Activated T-cell treated with anti-CD3 and anti-CD28 coated beads for 48 hours (primary cell): ENCODE measurements at places on chromosomes 11 and 22.

GRCh38 chr22:34430386-34430785 is 510.1 kb upstream of the LARGE1 start:
- no peak for DNase-seq

DNA sequence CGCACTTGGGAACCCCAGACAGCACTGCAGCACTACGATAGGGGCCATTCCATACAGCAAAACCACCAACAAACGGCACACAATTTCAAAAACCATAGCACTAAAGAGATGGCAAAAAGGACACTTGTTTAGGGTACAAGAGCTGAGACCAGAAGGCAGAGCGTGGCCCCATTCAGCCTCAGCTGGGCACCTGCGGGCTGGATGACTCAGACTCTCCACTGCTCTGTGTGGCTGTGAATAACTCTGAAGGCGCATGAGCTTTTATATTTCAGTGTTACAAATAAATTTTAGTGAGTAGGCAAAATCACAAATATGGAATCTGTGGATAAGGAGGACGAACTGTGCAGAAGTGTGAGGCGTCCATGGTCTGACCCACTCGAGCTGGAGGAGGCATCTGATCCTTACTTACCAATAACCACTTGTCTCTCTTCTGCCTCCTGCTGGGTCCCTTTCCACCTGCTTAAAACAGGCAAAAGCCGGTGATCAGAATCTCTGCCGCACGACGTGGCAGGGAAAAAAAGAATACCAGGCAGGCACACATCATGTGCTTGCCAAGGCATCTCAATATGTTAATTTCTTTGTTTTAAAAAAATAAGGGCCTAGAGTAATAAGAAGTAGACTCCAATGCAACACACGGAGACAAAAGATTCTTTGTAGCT is 325.7 kb downstream of the SHANK2 start:
- DNase-seq: no peak

DNA sequence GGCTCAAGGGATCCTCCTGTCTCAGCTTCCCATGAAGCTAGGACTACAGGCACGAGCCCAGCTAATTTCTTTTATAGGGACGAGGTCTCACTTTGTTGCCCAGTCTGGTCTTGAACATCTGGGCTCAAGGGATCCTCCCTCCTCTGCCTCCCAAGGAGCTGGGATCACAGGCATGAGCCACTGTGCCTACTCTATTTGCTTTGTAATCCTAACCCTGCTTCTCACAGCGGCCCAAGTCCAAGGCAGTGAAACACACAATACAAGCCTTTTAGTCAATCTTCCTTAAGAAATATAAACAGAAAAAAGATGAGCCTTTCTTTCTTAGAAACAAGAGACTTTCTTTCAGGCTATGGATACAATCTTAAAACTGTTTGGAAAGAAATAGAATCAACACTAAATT is 115.2 kb upstream of the SORL1-AS1 start:
- DNase-seq: no peak

DNA sequence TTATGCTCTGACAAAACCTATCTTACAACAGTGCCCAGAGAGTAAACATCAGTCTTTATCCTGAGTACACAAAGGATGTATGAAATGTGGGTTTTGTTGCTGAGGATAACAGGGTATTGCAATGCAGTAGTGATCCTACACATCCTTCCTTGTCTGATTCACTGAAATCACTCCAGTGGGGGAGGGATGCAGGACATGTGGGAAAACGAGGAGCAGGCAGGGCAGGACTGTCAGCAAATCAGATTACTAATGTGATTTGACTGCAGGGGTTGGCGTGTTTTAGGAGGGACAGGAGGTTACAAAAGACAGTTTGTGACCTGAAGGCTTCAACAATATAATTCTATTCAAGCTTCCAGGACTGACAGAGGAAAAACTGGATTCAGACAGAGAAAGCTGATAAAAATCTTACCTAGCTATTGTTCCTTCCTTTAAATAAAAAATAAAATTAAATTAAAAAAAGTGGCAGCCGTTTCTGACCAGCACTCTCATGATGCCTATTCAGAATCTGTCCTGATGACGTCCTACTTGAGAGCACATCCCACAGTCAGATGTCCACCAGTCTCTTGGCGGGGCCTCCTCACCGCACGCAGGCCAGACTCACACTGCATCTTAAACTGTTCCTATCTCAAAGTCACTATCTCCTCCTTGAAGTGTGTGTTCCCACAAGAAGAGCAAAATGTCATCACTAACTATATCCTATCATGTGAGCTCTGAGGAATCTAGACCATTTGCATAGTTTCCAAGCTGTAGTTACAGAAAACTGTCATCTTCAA is 50.6 kb upstream of the MN1 start:
- DNase-seq: no peak

DNA sequence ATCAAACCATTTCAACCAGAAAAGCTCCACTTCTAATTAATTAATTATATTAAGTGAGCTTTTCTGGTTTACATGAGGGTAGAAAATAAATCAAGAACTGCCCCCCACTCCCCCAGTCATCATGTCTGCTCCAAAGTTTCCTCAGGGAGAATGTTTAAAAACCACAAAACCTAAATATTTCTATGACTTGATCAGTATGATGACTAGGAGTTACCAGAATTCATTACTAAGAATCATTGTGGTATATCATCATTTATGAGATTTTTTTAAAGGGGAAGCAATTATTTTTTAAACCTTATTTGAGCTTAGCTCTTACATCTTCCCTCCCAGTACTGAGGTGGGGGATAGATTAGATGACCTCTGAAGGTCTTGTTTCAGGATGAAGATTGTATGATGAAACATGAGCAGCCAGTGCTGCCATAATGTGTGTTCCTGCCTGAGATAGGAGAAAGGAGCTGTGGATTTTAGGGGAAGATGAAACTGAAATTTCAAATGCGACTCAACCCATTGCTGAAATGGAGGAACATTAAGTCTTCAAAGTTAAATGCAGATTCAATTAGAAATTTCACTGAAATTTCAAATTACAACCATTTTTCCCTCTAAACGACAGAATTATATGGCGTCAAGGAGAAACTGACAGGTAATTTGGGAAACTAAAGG is 401.3 kb upstream of the CADM1 start:
- no peak for DNase-seq

DNA sequence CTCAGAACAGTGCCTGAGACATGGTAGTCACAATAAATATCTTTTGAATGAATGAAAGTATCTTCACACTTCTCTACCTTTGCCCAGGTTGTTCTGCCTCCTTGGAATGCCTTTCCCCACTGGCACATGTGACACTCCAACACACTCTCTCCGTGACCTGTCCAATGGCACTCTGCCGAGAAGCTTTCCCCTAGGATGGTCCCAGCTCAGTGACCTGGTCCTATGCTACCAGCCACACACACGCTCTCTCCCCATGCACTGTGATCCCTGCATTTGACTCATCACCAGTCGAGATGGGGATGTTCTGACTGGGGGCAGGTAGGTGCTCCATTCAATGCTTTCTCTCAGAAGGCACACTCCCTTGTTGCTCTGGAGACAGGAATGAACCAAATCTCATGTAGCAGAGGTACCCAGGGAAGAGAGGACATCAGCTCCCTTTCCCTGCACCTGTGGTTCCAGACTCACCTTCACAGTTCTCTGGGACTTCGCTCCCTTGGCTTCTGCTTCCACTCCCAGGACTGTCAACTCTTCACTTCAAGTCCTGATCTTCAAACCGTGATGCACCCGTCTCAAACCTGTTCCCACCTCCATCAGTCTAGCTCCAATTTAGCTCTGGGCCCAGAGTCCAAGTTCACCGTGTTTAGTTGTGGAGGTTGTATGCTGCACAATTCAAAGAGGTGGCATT is 30.7 kb upstream of the LMO1 start:
- DNase-seq: no peak

DNA sequence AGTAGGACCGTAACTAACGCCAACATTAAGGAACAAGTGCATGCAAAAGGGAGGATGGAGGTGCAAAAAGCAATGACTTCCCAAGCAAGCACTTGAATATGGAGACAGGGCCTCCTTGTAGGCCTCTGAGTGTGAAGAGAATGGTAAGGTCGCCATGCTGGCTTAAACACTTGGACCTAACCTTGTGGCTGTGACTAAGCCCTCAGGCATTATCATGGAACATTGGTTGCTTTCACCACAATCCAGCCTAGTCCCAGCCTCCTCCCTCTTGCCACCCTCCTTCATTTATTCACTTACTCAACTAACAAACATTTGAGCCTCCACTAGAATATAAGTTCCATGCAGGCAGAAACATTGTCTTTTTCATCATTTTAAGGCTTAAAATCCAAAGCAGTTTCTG is 11.9 kb upstream of the SYTL2 start:
- no peak for DNase-seq

GRCh38 chr22:43587574-43587973 is 175.8 kb downstream of the MPPED1 start:
- no peak for DNase-seq

- DNase-seq: no peak
Observed at GRCh38 chr11:3123761-3124733, 41.1 kb downstream of the OSBPL5 start.

- DNase-seq: no peak
Observed at GRCh38 chr11:44007481-44008087, 40.2 kb upstream of the ACCSL start.
